ENCODE measurements at places on chromosomes 1 and 21.

- no peak for DNase-seq
Measured at GRCh38 chr1:30656171-30656940, 67.0 kb downstream of the MATN1 start.

GRCh38 chr1:80217377-80217986 is 1211.0 kb upstream of the ADGRL4 start:
- DNase-seq: no peak

DNA sequence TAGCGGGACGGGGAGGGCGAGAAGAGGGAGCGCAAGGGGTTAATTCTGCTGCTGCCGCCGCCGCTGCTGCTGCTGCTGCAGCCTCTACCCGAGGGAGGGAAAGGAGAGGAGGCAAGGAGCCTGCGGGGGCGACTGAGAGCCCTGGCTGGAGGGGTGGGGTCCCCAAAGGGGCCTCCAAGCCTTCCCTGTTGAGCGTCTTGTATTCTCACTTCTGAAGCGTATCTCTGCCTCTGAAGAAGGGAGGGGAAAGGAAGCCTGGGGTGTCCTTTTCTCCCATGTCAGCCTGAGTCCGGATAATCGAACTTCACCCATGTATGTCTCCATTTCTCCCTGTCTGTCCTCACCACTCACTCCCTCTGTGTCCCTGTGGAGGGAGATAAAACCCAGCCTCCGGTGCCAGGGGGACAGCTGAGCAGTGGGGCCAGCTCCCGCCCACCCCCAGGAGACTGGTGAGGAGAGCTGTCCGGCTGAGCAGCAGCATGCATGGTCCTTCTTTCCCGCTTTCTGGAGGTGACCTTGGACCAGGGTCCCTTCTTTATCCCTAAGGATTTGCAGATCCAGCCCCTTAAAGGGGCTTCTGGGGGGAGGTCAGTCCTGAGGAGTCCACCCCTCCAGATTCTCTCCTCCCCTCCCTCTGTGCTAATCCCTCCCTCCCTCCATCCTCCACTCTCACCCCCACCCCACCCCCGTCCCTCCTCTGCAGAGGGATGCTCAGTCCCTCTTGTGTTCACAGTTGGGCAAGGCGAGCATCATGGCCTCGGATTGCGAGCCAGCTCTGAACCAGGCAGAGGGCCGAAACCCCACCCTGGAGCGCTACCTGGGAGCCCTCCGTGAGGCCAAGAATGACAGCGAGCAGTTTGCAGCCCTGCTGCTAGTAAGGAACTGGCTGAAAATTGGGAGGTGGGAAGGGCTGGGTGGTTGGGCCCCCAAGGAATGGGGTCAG is 1.0 kb downstream of the NCDN start:
- DNase-seq: no peak

DNA sequence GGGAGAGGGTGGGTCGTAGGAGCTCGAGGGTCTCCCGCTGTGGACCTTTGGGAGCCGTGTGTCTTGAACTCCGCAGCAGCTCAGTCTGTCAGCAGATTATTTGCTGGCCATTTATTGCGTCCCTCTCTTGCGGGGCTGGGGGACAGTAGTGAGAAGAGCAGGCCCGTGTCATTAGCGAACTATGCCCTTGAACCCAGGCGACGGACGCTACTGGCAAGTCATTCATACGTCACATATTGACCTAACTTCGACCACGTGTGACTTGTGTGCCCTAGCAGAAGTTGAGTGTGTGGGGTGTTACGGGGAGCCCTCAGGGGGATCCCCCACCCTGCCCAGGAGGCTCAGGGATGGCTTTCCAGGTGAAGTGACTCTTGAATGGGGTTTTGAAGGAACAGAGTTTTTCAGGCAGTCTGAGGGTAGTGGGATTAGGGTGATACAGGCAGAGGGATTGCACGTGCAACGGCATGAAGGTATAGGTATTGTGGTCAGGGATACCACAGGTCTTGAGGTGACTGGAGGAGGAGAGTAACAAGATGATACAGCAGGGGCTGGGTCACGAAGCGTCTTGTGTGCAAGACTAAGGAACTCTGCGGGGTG is 13.0 kb downstream of the RCC1 start:
- DNase-seq: peak; percentile 40
